ENCODE measurements at places on chromosomes 2 and 18.

DNA sequence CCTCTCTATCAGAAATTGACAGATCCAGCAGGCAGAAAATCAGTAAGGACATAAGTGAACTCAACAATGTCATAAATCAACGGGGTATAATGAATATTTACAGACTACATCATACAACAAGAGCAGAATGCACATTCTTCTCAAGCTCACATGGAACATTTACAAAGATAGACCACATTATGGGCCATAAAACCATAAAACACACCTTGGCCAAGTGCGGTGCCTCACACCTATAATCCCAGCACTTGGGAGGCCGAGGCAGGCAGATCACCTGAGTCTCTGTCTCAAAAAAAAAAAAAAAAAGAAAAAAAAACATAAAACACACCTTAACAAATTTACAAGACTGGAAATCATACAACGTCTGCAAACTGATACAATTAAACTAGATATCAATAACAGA, 36.7 kb downstream of the FBXO15 start:
- no peak for DNase-seq

DNA sequence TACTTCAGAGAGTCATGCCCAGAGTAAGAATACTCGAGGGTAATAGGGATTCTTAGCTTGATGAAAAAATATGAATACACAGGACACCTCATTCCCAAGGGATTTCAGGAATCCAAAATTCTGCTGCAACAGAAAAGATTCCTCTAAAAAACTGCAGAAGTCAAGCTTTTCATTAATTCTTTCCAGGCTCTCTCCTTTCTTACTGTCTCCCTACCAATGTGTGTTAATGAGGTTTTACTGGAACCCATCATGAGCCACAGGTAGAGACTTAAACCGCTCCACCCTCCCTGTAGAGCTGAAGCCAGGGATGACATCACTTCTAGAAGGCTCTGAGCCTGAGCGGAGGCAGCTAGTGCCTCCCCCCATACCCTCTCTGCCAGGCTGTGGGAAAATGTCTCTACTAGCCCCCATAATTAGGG, 3.4 kb downstream of the SDC1 start:
- no peak for DNase-seq

- no peak for DNase-seq
These were observed 214.1 kb downstream of the TWIST2 start for GRCh38 chr2:239061824-239062570.

GRCh38 chr2:10414591-10414990, 33.5 kb downstream of the ODC1 start:
- no peak for DNase-seq

DNA sequence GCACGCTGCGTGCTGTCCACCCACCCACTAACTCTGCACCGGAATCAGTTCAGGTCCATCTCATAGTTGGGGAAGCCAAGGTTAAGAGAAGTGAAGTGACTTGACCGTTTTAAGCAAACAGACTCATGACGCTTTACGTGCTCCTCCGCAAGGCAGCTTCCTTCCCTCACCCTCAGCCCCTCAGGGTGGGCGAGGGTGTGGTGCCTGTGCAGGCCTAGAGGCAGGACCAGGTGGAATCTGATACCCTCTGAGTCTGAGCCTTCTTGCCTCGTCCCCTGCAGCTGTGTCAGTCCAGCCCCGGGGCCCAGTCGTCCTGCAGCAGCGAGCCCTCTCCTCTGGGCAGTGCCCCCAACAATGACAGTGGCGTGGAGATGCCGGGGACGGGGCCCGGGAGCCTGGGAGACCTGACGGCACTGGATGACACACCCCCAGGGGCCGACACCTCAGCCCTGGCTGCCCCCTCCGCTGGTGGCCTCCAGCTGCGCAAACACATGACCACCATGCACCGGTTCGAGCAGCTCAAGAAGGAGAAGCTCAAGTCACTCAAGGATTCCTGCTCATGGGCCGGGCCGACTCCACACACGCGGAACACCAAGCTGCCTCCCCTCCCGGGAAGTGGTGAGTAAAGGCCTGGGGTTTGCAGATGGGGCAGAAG, 250.5 kb downstream of the GLI2 start:
- no peak for DNase-seq

DNA sequence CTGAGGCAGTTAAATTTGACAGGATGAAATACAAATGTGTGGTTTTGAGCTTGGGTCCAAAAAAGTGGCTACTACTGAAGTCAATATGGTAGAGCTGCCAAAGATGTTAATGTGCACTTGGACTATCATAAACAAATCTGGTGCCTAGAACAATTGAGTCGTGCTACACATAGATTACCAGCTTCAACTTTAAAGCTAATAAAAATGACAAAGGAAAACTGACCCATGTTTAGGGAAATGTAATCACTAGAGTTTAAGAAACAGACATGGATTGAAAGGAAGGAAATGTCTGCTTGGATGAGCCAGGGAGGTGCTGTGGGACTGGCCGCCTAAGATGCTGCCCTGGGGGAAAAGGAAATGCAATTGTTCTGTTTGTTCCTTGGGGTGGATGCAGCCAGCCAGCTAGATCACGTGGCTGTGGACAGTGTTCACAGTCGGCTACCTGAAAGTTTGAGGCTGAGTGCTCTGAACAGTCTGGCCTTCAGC, 36.6 kb downstream of the CYB5A start:
- DNase-seq = no peak

DNA sequence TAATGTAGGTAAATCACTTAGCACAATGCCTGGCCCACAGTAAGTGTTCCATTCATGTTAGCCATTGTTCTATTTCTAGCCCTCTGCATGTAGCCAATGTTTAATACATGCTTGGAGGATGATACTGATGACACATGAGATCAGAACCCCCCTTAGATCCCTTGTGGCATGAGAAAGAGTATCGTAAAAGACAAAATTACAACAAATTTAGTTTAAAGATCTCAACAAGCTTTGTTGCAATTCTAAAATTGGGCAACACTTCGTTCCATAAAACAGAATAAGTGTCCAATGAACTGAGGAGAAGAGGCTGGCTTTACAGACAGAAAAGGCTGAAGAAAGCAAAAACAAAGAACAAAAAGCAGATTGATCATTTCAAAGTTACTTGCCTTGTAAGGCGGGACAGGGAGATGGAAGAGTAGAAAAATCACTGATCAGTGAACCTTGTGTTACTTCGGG, 148.7 kb upstream of the SLC1A4 start:
- no peak for DNase-seq

- DNase-seq = no peak
These were observed 276.1 kb downstream of the RDH14 start for GRCh38 chr2:18284331-18284730.

- no peak for DNase-seq
These were observed 403.7 kb upstream of the MEIS1 start for GRCh38 chr2:66031236-66031635.

DNA sequence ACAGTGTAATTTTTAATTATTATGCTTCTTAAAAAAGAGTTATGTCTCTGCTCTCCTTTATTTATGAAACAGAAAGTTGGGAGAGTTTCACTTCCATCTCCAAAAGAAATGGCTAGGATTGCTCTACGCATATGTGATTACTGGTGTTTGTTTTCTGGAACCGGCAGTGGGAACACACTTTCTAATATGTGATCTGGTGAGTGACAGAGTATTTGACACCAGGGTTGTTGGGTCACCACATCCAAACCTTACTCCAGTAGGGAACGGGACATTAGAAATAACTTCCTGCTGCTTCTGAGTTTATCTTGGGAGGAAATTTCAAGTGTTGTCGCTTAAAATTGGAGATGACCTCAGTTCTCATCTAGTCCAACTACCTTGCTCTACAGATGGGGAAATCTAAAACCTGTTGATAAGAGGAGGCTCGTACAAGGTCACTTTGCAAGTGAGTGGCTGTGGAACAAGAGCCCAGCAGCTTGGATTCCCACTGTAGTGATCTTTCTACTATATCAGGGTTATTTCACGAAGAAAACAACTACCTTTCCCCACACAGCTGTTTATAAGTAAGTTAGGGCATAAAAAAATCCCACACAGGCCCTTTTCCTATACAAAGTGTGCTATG, 108.5 kb downstream of the TTC32 start:
- no peak for DNase-seq

DNA sequence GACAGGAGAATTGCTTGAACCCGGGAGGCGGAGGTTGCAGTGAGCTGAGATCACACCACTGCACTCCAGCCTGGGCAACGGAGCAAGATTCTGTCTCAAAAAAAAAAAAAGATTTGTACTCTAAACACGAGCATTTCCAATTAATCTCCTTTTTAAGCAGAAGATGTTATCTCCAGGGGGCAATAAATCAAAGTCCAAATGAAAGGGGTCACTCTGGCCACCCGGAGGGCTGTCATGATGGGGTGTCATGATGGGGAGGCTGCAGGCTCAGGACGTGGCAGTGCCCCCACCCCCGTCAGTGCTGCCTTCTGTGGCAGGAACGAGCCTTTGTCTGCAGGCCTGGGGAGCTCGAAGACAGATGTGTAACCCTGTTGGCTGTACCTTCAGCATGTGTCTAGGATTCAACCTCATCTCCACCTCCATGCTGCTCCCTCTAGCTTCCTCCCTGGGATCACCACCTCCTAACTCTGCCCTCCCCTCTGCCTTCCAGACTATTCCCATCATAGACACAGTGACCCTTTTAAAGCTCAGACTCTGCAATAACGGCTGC, 76.9 kb upstream of the YWHAQ start:
- no peak for DNase-seq

GRCh38 chr2:144498277-144498676, 21.6 kb downstream of the ZEB2 start:
- no peak for DNase-seq

DNA sequence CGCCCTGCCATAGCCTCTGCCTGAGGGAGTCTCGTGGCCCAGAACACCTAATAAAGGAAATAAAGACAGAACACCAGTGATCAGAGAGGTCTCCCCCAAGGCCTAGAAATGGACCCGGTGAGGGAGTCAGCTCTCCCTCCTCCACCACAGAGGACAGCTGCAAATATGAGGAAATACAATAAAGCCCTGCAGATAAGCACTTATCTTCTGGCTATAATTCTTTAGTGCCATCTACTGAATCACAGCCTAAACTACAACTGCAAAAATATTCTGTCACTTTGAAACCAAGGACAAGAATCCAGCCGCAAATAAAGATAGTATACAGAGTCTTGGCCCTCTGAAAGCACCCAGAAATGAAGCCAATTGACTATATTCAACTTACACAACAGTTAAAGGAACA, 42.4 kb upstream of the TACR1 start:
- peak; percentile 25 for DNase-seq

GRCh38 chr2:224640679-224641078, 55.5 kb upstream of the CUL3 start:
- no peak for DNase-seq

GRCh38 chr2:105701042-105701441, 43.7 kb upstream of the NCK2 start:
- DNase-seq = no peak

DNA sequence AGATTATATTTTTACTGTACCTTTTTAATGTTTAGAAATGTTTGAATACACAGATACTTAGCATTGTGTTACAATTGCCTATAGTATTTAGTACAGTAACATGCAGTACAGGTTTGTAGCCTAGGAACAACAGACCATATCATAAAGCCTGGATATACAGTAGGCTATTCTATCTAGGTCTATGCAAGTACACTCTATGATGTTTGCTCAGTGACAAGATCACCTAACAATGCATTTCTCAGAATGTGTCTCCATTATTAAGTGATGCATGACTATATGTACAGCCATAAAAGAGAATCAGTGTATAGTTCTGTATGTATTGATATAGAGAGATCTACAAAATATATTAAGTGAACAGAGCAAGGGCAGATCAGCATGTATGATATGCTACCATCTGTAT, 616.4 kb downstream of the XIRP2 start:
- no peak for DNase-seq

All from HepG2 (cell line).